ENCODE measurements at places on chromosomes 5 and 9. TPM values are rescaled to one million over a fixed set of nuclear protein-coding genes. Genes with fewer than 3 reads are reported as not detected.

- no peak for DNase-seq
Measured at GRCh38 chr9:124894741-124895170, 32.8 kb downstream of the ARPC5L start.

Gene HCN1
- total RNA-seq = 0.12 TPM

DNA sequence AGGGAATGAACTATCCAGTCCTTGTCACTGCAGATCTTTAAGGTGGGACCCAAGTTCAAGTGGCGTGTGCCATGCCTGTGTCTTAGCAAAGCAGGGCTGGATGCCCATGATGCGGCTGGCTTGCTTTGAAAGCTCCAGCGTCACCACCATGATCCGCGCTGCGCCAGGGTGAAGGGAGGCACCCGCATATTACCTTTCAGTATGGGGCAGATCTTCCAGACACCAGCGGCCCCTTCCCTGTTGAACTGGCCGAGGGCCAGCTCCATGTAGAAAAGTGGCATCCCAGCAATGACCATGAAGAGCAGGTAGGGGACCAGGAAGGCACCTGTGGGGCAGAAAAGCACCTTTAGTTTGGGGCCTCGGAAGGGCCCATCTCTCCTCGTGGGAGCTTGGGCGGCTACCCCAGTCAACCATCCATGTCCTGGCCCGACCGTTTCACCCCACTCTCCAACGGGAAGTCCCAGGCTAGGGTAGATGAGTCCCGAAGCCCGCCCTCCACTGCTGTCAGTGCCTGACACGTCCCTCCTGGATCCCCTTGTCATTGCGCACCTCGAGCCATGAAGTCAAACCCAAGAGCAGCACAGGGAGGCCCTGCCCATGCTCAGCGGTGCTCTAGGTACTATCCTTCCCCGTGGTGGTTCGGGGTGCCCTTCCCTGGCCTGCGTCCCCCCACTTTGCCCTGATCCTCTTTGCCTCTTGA is 3.9 kb downstream of the SLC6A3 start:
- DNase-seq = no peak

- no peak for DNase-seq
Measured at GRCh38 chr9:16257604-16258003, 612.9 kb downstream of the BNC2 start.

DNA sequence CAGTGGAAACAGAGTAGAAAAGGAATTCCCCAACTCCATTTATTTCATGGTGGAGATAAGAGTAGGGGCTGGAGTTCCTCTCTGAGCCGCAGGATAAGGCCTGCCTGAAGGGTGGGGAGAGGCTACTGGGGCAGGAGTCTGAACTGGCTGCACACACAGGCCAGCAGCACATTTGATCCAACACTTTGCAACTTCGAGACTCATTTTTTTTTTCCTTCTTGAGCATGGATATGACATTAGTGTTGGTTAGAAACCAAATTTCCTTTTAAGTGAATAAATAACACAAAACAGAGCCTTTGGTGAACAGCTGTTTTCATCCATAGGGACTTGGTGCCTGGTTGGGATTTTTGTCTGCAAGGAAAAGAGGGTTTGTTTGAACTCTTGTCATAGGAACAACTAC is 76.6 kb downstream of the RALGPS1 start:
- DNase-seq = no peak

DNA sequence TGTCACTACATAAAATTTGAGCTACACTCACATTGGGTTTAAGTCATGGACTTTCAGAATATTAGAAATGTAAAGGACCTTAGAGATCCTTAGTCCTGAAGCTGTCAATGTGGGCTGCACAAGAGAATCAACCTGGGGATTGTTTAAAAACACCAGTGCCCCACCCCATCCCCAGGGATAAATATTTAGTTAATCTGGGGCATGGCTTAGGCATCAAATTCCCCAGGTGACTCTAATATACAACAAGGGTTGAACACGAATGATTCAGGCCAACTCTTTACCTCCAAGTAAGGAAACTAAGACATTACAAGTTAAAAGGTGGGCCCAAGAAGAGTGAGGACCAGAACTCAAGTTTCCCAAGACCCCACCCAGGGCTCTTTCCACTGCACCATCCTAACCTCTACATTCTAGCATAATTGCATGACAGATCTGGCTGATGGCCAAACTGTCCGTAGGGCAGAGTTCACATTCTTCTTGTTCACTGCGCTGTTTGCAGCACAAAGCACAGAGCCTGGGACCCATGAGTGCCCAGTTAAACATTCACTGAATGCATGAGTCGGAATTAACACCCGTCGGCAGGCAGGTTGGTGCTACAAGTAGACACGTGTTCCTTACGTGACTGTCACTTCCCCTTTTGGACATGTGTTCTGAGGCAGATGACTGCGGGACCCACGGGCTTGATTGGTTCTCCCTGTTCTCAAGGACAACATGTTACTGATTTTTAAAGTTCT is 25.2 kb downstream of the CYFIP2 start:
- peak; percentile 86 for DNase-seq

Gene CDH9
- not detected for total RNA-seq

- no peak for DNase-seq
Measured at GRCh38 chr9:16687678-16688369, 182.6 kb downstream of the BNC2 start.

DNA sequence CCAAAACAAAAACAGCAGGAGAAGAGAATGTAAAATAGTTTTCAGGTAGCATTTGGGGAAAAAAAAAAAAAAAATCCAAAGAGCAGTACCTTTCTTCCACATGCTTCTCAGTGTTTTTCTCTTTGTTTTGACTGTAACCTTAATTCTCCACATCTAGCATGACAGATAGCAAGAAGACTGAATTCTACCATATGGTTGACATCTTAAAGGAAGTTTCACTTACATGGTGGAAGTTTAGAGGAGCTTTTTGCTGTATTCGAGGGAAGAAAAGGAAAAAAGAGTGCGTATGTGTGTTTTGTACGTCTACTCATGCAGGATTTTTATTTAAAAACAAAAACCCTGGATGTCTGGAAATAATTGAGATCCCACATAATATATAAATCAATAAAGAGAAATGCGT is 604.8 kb downstream of the CCDC171 start:
- DNase-seq = no peak

GRCh38 chr5:59753599-59753998 is 139.9 kb downstream of the PDE4D start:
- no peak for DNase-seq

Gene QRFP
- total RNA-seq = not detected

DNA sequence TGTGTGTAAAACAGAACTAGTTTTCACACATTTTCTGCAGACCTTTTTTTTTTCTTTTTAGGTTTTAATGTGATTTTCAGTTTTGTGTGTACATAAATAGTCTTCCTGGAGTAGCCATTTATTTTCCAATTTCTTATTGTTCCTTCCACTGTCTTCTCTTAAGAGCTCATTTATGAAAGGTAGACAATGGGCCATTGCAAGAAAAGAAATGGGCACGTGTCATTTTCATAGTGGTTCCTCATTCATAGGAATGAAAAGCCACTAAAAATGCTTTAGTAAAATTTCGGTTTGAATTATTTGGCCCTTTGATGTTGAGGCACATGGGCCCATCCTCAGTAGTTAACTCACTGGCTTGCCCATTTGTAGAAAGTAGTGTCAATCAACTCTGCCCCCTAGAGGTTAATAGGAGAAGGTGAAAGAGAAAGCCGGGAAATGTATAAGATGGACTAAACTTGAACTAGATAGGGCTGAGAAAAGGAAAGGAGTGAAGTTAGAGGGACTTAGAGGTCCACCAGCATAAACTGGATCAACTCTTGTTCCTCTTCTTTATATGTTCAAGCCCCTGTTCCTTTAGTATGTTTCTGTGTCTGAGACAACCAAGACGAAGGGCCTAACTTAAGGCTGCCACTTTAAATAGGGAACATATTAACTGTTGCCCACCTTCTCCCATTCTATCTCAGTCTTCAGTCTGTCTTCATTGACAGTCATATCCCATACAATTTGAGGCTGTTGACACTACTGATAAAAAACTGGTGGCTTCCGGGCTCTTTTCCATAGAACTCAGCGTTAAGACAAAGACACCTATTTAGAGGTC is 72.6 kb downstream of the SMARCA2 start:
- DNase-seq = no peak

- no peak for DNase-seq
Measured at GRCh38 chr5:179410291-179411160, 65.3 kb upstream of the ADAMTS2 start.

DNA sequence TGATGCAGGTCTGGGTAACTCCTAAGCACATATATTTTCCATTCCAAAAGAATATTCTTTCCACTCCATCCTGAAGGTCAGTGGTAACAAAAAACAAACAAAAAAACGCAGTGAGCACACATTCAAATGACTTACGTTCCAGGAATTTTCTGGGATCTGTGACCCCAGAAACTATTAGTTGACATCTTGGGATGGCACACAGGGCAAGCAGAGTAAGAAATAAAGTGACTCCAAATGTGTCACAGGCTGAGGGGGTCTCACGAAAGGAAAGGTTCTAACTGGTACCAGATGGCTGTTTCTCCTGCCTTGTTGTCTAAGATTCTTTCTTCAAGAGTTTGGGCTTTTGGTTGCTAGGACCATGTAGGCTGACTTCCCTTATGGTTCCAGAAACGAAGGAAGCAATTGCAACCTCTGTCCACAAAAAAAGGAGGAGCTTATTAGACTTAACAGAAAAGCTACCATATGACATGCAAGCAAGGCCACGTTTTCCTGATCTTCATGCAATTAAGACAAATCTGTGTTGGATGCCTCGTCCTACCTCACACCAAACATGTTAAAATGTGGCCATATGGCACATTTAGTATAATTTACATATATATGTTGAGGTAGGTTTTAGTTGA is 32.7 kb downstream of the PTGS1 start:
- DNase-seq = no peak

- no peak for DNase-seq
Measured at GRCh38 chr9:546797-547223, 294.7 kb upstream of the DMRT1 start.

DNA sequence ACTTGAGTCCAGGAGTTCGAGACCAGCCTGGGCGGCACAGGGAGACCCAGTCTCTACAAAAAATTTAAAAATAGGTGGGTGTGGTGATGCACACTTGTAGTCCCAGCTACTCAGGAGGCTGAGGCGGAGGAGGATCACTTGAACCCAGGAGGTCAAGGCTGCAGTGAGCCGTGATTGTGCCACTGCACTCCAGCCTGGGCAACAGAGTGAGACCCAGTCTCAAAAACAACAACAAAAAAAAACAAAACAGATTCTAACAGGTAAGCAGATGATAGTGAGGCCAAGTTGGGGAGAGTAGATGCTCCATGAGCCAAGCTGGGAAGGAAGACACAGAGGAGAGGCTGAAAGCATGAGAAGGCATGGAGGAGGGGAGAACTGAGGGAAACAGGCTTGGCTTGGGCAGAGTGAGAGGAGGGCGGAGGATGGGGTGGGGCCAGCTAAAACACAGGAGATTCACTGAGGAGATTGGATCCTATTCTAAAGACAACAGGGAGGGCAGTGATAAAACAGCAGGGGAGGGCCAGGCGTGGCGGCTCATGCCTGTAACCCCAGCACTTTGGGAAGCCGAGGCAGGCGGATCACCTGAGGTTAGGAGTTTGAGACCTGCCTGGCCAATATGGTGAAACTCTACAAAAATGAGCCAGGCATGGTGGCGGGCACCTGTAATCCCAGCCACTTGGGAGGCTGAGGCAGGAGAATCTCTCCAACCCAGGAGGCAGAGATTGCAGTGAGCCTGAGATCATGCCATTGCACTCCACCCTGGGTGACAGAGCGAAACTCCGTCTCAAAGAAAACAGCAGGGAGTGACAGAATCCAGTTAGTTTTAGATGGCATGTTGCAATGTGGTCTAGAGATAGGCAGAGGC is 8.4 kb downstream of the RPS14 start:
- DNase-seq = no peak

- no peak for DNase-seq
Measured at GRCh38 chr9:107685901-107686300, 196.3 kb upstream of the KLF4 start.

DNA sequence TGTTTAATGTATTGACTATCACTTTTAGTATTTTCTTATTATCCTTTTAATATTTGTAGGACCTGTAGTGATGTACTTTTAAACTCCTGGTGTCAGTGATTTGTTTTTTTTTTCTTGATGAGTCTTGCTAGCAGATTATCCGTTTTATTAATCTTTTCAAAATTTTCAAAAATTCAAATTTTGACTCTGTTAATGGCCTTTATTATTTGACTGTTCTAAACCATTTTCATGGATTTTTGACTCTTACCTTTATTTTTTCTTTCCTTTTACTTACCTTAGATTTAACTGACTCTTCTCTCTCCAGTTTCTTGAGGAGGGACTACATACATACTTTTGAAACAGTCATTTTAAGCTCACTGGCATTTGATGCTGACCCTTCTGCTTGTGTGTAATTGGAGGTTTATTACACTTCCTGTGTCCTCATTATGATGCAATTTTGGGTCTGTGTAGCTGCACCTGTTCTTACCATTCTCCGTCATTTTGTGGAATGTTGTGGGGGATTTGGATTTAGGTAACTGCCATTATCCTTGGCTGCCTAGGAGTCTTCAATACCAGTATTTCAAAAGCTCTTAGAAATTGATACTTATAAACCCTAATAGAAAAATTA is 32.0 kb upstream of the EXOC3 start:
- no peak for DNase-seq

GRCh38 chr5:137672001-137672400 is 63.9 kb downstream of the KLHL3 start:
- DNase-seq = no peak

Data from mucosa of gallbladder (tissue), 1 donor.